Activated CD8-positive, alpha-beta memory T cell treated with anti-CD3 and anti-CD28 coated beads for 1 hour (primary cell): ENCODE measurements at places on chromosomes 3 and 15.

- no peak for DNase-seq
Measured at GRCh38 chr3:37770938-37771918, 90.5 kb upstream of the CTDSPL start.

DNA sequence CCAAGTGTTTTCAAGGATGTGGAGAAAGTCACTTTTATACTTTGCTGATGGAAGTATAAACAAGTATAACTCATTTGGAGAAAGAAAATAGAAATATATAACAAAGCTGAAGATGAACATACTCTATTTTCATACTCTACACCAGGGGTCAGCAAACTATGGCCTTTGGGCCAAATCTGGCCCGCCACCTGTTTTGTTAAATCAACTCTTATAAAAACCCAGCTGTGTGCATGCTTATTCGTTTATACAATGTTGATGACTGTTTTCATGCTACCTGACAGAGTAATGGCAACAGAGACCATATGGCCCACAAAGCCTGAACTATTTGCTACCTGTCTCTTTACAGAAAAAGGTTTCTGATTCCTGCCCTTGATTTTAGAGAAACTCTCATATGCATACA is 124.0 kb downstream of the NR1D2 start:
- DNase-seq = no peak

GRCh38 chr3:115151921-115152320 is 4.8 kb upstream of the ZBTB20 start:
- no peak for DNase-seq

DNA sequence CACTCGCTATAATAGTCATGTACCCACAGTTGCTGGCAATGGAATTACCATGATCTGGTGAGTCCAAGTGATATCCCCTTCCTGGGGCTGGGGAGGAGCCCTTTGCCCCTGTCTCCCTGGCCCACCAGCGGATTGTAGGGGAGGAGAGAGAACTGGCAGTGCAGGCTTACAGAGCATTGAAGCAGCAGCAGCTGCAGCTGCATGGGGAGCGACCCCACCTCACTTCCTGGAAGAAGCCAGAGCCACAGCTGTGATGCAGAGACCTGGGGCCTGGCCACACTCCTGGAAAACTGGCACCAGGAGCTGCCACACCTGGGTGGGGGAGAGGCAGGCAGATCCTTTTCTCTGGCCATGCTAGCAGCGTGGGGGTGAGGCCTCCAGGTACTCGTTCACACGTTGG is 300.1 kb upstream of the PROK2 start:
- no peak for DNase-seq

DNA sequence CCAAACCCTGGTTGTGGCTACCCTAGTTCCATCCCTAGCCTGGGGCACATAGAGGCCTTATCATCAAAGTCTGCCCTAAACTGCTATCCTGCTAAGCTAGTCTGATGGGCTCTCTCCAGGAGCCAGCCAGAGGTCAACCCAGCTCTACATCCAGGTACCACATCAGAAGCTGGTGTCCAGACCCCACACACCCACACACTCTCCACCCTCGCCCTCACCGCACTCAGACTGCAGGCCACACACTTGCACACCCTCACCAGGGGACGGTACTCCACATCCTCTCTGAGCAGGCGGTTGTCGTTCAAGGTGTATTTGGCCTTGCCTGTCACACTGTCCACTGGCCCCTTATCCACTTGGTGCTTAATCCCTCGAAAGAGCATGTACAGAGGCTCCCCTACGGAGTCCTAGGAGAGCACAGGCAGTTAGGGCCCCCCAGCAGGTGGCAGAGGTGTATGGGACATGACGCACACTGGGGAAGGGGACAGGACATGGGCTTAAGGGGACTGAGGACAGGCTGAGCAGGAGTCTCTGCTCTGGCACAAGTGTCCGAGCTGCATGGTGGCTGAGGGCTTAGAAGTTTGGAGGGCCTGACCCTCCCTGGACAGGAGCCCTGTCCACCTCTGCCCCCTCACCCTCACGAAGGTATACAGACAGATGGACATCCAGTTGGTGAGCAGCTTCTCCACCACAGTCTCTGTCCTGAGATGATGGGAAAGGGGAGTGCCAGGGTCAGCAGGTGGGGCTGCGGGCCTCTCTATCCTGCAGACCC is 18.1 kb downstream of the PLXNB1 start:
- DNase-seq = no peak

DNA sequence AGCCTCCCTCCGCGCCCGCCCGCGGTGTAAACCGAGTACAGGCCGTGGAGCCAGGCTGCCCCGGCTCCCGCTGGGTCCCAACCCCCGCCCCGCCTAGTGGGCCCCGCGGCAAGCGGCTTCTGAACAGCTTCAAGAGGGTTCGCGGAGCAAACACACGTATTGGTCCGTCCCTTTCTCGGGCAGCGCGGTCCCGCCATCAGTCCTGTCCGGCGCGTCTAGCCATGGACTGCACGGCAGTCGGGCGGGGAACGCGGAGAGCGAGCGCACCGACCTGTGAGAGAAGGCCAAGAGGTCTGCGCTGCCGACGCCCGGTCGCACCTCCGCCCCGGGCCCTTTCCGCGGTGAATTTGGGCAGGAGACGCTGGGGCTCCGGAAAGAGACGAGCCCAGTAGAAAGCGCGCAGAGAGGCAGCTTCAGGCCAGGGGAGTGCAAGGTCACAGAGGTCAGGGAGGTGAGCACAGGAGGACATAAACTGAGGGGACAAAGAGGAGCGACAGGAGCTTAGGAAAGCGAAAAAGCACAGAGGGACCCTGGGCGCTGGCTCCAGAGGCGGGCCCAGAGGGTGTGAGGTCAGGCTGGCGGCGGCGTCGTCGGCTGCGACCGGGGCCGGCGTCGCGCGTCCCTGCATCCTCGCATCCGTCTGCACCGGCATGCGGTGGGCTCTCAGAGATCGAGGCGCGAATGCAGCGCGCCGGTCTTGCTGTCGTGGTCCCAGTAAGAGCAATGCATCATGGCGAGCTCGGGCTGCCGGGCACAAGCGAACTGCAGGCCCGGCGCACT is 1.8 kb downstream of the FOXL2 start:
- no peak for DNase-seq

GRCh38 chr3:57029924-57030323 is 30.5 kb upstream of the SPATA12 start:
- no peak for DNase-seq

DNA sequence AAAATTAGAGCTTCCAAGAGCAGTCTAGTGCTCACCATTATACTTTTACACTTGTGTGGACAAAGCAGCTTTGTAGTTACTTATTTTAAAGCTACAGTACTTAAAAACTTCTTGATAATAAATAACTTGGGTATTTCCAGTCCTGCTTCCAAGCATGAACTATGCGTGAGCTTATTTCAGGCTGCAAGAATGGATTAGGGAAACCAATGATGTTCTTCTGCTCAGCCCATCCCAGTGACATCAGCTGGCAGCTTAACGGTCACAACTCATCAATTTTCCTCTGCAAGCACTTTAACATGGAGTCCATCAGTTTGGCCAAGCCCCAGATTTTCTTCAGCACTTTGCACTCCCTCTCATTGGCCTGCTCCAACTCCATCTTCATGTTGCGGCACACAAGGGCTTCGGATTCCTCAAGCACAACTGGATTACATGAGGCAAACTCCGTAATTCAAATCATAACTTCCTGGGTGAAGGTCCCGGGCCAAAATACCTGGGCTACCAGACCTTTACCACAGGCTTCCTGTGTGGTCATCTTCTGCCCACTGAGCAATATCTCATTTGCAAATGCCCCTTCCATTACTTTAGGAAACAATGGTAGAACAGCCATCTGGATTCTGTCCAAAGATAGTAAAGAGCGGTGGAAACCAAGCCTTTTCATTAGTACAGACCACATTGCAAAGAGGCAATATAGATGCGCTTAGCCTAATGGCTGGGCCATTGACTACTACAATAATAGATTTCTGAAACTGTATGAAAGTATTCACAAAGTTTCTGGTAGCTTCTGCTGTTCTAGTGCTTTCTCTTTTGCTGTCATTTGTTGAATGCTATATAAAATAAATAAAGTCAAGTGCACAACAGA is 87.5 kb upstream of the DAZL start:
- no peak for DNase-seq

GRCh38 chr3:141058996-141059395 is 7.8 kb downstream of the SPSB4 start:
- DNase-seq = no peak

- no peak for DNase-seq
Measured at GRCh38 chr3:99118381-99118780, 216.9 kb upstream of the DCBLD2 start.

GRCh38 chr3:48215466-48215865 is 7.8 kb upstream of the CAMP start:
- no peak for DNase-seq
